Right atrium auricular region (tissue), 2 donors: ENCODE measurements at places on chromosomes 12 and 14. TPM values are rescaled to one million over a fixed set of nuclear protein-coding genes. Genes with fewer than 3 reads are reported as not detected.

DNA sequence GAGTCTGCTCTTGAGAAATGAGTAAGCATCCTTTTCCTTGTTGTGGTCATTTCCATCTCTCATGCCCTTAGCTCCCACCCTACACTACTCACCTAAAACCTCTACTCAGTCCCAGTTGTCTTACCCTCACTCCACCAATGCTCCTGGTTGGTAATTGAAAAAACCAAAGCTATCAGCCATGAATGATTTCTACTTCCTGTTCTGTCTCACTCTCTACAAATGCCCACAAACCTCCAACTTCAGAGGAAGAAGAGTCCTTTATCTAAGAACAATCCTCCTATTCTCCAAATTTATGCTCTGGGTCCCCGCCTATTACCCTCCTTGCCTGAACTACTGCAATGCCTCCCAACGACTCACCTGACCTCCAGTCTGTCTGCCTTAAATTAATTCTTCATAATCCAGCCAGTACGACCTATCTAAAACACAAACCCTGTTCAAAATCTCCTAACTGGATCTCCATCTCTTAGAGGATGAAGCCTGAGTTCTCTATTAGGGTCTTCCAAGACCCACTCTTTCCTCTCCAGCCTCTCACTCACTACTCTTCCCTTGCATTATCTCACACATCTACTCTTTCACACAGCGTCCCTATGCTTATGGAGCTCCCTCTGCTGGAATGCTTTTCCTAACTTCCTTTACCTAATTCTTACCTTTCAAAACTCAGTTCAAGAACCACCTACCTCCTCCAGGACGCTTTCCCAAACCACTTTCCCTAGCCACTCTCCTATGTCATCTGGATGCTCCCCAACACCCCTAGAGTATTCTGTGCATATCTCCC is 2.2 kb downstream of the DHRS1 start:
- H3K4me1 ChIP-seq = peaks cover 20% of the 10 kb centered on the region
- H3K27ac ChIP-seq = no peak overlapping the region
- peaks cover 30% of the 10 kb centered on the region for H3K36me3 ChIP-seq
- H3K4me3 ChIP-seq = no peak overlapping the region
- DNase-seq = no peak

DNA sequence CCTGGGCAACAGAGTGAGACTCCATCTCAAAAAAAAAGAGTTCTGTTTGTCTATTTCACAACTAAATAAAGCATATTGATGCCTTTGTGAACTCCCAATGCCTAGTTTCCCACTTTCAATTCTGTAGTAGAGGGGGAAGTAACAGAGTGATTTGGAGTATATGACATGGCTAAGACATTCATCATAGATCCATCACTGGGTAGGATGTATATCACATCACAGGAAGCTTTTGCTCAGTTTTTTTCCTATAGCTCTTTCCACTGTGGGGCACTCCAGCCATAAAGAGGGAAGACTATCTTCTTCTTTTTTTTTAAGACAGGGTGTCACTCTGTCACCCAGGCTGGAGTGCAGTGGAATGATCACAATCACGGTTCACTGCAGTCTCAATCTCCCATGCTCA is 154.0 kb upstream of the BCL2L14 start:
- DNase-seq = no peak
- no peak overlapping the region for H3K4me3 ChIP-seq
- H3K36me3 ChIP-seq = no peaks in the 10 kb centered on the region

- no peak overlapping the region for H3K27ac ChIP-seq
- H3K36me3 ChIP-seq = no peaks in the 10 kb centered on the region
- no peak for DNase-seq
- no peaks in the 10 kb centered on the region for H3K4me1 ChIP-seq
Measured at GRCh38 chr14:98182393-98183055, 1089.5 kb downstream of the BCL11B start.

- H3K27ac ChIP-seq = no peak overlapping the region
- no peaks in the 10 kb centered on the region for H3K4me1 ChIP-seq
- no peak overlapping the region for H3K4me3 ChIP-seq
- no peaks in the 10 kb centered on the region for H3K27me3 ChIP-seq
Measured at GRCh38 chr12:101356794-101357193, 50.8 kb downstream of the ARL1 start.

- H3K27ac ChIP-seq = no peak overlapping the region
- no peaks in the 10 kb centered on the region for H3K27me3 ChIP-seq
- H3K36me3 ChIP-seq = no peaks in the 10 kb centered on the region
- no peaks in the 10 kb centered on the region for H3K4me1 ChIP-seq
- DNase-seq = no peak
Measured at GRCh38 chr12:14665354-14666348, 30.7 kb downstream of the GUCY2C start.

DNA sequence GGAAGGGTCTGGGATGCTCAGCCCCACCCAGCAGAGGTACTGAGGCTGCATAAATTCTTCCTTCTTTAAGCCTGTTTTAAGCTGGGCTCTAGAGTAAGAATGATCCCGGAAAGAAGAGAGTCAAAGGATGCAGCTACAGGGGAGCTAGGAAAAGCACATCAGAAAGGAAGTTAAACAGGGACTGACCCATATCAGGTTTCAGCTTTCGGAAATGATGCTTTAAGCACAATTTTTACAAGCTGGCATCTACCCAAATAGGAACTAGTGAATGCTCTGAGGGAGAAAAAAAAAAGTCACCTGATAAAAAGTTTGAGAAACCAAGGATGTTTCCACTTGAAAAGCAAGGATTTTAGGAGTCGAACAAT is 22.0 kb downstream of the TSPAN8 start:
- H3K27me3 ChIP-seq = no peaks in the 10 kb centered on the region
- no peaks in the 10 kb centered on the region for H3K4me1 ChIP-seq
- no peak overlapping the region for H3K4me3 ChIP-seq
- DNase-seq = no peak

GRCh38 chr14:33241331-33241730 is 302.7 kb downstream of the NPAS3 start:
- no peak for DNase-seq
- H3K27ac ChIP-seq = no peak overlapping the region
- H3K4me1 ChIP-seq = no peaks in the 10 kb centered on the region
- no peaks in the 10 kb centered on the region for H3K27me3 ChIP-seq
- no peak overlapping the region for H3K4me3 ChIP-seq

GRCh38 chr14:72892103-72892878 is 1.6 kb downstream of the DPF3 start:
- no peak for DNase-seq
- H3K27ac ChIP-seq = peak overlapping the region; percentile 86
- H3K4me1 ChIP-seq = peaks cover 43% of the 10 kb centered on the region

GRCh38 chr12:66503746-66504145 is 175.1 kb downstream of the GRIP1 start:
- H3K27me3 ChIP-seq = no peaks in the 10 kb centered on the region
- H3K4me1 ChIP-seq = no peaks in the 10 kb centered on the region
- H3K27ac ChIP-seq = no peak overlapping the region
- no peak for DNase-seq
- no peak overlapping the region for H3K4me3 ChIP-seq
- H3K36me3 ChIP-seq = no peaks in the 10 kb centered on the region

- no peak overlapping the region for H3K27ac ChIP-seq
- no peak overlapping the region for H3K4me3 ChIP-seq
- DNase-seq = no peak
- no peaks in the 10 kb centered on the region for H3K36me3 ChIP-seq
Measured at GRCh38 chr12:14935031-14935430, 3.3 kb downstream of the ERP27 start.

- no peaks in the 10 kb centered on the region for H3K27me3 ChIP-seq
- H3K4me3 ChIP-seq = no peak overlapping the region
- no peaks in the 10 kb centered on the region for H3K36me3 ChIP-seq
- H3K4me1 ChIP-seq = peaks cover 88% of the 10 kb centered on the region
- H3K27ac ChIP-seq = peak overlapping the region; percentile 57
Measured at GRCh38 chr14:95500772-95501401, 15.6 kb downstream of the SYNE3 start.

DNA sequence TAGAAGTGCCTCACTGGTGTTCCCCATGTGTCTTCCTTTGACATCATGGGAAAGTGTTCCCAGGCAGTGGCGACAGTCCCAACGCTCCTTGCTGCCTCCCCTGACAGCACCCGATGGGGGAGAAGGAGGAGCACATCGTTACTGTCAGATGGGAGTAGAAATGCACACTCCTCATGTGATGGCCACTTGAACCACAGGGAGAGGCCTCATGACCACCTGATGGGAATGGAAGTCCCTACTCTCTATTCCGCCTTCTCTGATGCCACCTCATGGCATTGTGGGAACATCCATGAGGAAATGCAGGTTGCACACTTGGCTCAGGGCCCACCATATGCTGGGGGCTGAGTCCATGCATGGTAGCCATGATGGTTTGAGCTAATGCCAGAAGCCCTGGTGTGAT is 14.3 kb upstream of the CORO1C start:
- H3K27ac ChIP-seq = no peak overlapping the region
- H3K36me3 ChIP-seq = no peaks in the 10 kb centered on the region
- no peaks in the 10 kb centered on the region for H3K27me3 ChIP-seq

- H3K27me3 ChIP-seq = no peaks in the 10 kb centered on the region
Measured at GRCh38 chr14:38915125-38915524, 187.9 kb downstream of the SEC23A start.

- DNase-seq = no peak
- no peaks in the 10 kb centered on the region for H3K36me3 ChIP-seq
- no peak overlapping the region for H3K4me3 ChIP-seq
- no peaks in the 10 kb centered on the region for H3K4me1 ChIP-seq
- no peaks in the 10 kb centered on the region for H3K27me3 ChIP-seq
Measured at GRCh38 chr14:80628547-80628946, 313.0 kb downstream of the CEP128 start.

DNA sequence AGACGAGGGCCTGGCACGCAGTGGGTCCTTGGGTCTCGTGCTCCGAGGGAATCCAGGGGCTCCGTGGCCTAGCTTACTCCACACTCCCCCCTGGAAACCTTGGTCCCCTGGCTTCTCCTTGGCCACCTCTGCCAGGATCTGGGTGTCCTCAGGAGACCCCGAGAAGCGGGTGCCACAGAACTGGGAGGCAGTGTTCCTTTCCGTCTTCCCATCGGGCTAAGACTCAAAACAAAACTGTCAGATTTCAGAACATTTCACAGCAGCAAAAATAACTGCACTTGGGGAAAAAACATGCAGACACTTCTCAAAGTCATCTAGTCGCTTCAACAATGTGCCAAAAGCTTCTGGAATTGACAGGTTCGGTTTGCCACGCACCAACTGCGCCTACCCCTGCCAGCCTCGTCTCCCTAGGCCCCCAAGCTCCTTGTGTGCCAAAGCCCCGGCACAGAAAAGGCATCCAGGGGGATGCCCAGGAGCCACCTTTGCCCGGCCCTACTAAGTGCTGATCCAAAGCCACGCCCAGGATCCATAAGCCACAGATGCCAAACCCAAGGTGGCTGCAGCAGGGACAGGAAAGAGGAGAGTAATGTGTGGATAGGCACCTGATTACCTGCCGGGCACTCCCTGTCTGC is 58.4 kb upstream of the DIO3 start:
- H3K4me3 ChIP-seq = no peak overlapping the region
- H3K27me3 ChIP-seq = no peaks in the 10 kb centered on the region
- H3K27ac ChIP-seq = no peak overlapping the region
- H3K36me3 ChIP-seq = no peaks in the 10 kb centered on the region
- peak; percentile 51 for DNase-seq

DNA sequence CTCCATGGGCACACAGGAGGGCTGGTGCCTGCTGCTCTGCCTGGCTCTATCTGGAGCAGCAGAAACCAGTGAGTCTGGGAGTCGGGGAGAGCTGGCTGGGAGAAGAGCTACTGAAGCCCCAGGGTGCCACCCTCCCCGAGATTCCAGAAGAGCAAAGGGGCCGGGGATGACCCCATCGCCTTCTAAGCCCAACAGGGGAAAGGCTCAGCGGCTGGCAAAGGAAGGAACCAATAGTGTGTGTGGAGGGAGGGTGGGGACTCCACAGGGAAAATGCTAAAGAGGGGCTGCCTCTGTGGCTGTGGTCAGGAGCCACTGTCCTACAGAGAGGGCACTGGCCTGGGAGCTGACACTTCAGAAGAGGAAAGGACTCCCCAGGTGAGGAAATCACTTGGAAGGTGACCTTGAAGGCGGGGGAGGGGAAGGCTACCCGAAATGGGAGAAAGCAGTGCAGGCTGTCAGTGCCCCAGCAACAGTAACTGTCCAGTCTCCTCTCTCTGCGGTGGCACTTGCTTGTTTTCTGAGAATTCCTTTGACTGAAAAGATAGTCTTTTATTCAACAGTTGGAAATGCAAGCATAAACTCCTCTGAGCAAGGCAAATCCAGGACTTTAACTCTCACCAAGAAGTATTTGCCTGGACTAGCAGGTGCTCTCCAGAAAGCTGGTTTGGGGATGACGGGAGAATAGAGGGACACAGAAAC is 552 bp downstream of the TAPBPL start:
- peak overlapping the region; percentile 71 for H3K4me3 ChIP-seq
- peak overlapping the region; percentile 95 for H3K27ac ChIP-seq
- H3K4me1 ChIP-seq = no peaks in the 10 kb centered on the region
- H3K36me3 ChIP-seq = peaks cover 14% of the 10 kb centered on the region
- DNase-seq = no peak

GRCh38 chr14:73245480-73246325 is 8.4 kb downstream of the PAPLN start:
- H3K36me3 ChIP-seq = no peaks in the 10 kb centered on the region
- peak overlapping the region; percentile 42 for H3K4me3 ChIP-seq
- DNase-seq = no peak
- no peaks in the 10 kb centered on the region for H3K27me3 ChIP-seq
- H3K4me1 ChIP-seq = no peaks in the 10 kb centered on the region

DNA sequence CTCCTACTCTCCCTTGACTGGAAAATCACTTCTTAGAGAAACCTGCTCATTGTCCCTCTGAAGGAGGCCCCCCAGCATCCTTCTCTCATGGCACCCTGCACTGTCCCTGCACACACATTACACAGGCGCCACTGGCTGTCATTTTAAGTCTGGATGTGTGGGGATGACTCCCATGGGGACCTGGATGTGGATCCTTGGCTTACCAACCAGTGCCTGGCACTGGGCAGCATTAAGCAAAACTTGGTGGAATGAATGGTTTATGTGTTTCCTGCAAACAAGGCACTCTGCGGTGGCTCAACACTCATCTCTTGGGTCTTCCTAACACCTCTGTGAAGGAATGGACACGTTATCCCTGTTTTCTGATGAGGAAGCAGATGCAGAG is 162.4 kb downstream of the RBM19 start:
- no peaks in the 10 kb centered on the region for H3K36me3 ChIP-seq
- no peak overlapping the region for H3K27ac ChIP-seq
- H3K4me3 ChIP-seq = no peak overlapping the region
- H3K4me1 ChIP-seq = no peaks in the 10 kb centered on the region
- DNase-seq = no peak

DNA sequence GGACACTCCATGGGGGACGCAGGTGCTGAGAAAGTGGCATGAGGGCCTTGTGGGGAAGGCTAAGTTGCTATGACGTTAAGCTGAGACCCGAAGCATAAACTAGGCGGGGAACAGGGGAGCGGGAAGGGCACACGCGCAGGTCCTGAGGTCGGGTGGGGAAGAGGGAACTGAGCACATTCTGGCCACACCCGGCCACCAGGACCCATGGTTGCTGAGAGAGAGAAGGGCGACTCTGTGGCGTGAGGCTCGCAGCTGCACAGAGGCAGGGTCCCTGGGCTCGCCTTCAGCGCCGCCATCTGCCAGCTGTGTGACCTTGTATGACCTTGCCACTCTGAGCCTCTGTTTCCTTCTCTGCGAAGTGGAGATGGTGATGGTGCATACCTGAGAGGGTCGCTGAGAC is 182.5 kb downstream of the PHETA1 start:
- H3K4me1 ChIP-seq = no peaks in the 10 kb centered on the region
- H3K4me3 ChIP-seq = no peak overlapping the region
- no peaks in the 10 kb centered on the region for H3K27me3 ChIP-seq

AQP6 gene
- total RNA-seq = not detected

KRT74 gene
- 2.9 TPM for total RNA-seq

ACOT6 gene
- not detected for total RNA-seq

RNASE7 gene
- total RNA-seq = not detected

CCDC177 gene
- not detected for total RNA-seq

PRIMA1 gene
- total RNA-seq = 2.2 TPM

NTS gene
- not detected for total RNA-seq

SERPINA12 gene
- total RNA-seq = not detected

SYNDIG1L gene
- 0.22 TPM for total RNA-seq

KCTD10 gene
- total RNA-seq = 34.4 TPM

LGR5 gene
- total RNA-seq = 0.19 TPM

ARHGAP5 gene
- total RNA-seq = 145 TPM
